ENCODE measurements at places on chromosomes 5 and 9.
A peak's percentile ranks its signal among the peaks of the same experiment; 100 is the strongest.

DNA sequence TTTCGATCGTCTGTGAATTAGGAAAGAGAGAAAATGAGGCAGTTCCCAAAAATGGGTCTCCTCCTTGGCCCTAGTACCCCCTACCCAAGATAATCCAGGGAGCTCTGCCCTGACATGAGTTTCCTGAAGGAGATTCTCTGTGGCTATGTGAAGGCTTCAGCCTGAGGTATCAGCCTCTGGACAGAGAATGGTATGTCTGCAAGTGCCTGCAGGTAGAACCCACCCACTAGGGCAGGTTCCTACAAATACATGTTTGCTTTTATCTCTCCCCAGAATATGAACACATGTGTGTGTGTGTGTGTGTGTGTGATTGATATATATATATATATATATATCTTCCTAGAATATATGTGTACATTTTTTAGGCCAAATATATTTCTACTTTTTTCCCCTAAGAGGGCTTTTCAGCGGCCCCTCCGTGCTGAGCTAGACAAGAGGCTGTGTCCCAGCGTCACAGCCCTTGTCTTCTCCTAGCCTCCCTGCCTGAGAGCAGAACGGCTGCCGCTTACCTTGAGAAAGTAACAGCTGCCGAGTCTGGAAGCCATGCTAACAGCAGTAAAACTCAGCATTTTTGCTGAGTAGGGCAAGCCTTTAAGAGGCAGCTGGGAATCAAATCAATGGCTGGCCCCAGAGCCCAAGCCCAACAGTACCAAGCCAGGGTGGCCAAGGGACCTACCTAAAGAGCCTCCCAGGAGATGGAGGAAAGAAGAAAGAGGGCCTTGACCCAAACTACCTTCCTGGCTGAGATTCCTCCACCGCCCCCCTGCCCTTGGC lies 2.1 kb downstream of the BRINP1 start:
- DNase-seq, result no peak

- no peak for DNase-seq
Measured at GRCh38 chr9:98971168-98971914, 27.6 kb downstream of the COL15A1 start.

DNA sequence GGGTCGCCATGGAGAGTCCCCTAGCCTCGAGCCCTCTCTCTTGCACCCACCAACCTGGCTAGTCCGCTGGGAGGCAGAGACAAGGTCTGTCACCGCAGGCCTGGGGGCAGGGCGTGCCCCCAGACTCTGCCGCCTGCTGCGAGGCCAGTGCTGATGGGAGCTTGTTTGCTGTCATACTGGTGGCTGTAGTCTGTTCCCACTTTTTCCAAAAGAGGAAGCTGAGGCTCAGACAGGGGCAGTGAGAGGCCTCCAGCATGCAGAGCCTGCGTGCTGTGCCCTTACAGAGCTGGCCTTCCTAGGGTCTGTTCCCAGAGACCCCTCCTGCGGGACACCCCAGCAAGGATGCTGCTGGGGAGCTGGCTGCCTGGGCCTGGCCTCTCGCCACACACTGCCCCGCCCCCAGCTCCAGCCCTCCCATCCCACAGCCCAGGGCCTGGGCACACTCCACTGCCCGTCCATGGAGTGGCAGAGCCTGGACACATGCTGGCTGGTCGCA lies 21.0 kb upstream of the SUSD3 start:
- DNase-seq, result no peak

- no peak for DNase-seq
Measured at GRCh38 chr9:70003901-70004714, 39.5 kb upstream of the MAMDC2 start.

- DNase-seq, result no peak
Measured at GRCh38 chr5:38718771-38719391, 126.9 kb upstream of the OSMR start.

- no peak for DNase-seq
Measured at GRCh38 chr5:142644640-142645361, 41.1 kb downstream of the FGF1 start.

DNA sequence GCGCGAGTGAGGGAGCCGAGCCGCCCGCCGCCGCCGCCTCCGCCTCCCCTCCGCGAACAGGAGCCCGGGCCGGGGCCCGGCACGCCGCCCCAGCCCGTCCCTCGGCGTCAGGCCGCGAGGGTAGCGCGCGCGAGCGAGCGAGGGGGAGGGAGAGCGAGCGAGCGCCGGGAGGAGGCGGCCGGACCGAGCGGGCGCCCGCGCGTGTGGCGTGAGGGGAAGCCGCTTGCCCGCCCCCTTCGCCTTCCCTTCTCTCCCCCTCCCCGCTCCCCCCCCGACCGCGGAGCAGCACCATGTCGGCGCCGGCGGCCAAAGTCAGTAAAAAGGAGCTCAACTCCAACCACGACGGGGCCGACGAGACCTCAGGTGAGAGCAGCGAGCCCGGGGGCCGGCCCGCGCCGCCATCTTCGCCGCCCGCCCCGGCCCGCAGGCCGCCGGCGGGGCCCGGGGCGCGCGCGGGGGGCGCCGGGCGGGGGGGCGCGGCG lies 312 bp downstream of the SET start:
- DNase-seq, result peak; percentile 35

- no peak for DNase-seq
Measured at GRCh38 chr5:14675865-14676300, 11.4 kb downstream of the OTULIN start.

- no peak for DNase-seq
Measured at GRCh38 chr9:92618633-92619225, 51.2 kb downstream of the IPPK start.

- DNase-seq, result peak; percentile 51
Measured at GRCh38 chr9:38417003-38417945, 7.0 kb downstream of the IGFBPL1 start.

- no peak for DNase-seq
Measured at GRCh38 chr9:82234160-82234943, 245.8 kb downstream of the SPATA31D1 start.

- DNase-seq, result no peak
Measured at GRCh38 chr9:33439731-33440130, 7.7 kb downstream of the AQP3 start.

GRCh38 chr9:113511856-113512761 lies 48.6 kb downstream of the RGS3 start:
- DNase-seq, result peak; percentile 62

DNA sequence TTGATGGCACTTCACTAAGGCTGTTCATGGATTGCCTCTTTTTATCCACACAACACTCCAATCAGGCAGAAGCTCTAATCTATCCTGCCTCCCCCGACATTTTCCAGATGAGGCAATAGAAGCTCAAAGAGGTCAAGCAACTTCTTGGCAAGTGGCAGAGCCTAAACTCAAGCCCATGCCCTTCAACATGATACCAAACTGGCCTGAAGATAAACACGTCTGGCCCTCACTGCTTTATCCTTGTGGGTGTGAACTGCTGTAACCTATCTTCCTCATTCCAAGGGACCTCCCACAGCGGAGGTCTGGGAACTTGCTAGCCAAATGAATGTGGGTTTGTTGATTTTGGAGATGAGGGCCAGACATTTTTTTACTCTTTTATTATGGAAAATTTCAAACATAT lies 9.5 kb downstream of the SLC35A4 start:
- no peak for DNase-seq

- DNase-seq, result no peak
Measured at GRCh38 chr5:56671571-56671970, 143.8 kb upstream of the MAP3K1 start.

DNA sequence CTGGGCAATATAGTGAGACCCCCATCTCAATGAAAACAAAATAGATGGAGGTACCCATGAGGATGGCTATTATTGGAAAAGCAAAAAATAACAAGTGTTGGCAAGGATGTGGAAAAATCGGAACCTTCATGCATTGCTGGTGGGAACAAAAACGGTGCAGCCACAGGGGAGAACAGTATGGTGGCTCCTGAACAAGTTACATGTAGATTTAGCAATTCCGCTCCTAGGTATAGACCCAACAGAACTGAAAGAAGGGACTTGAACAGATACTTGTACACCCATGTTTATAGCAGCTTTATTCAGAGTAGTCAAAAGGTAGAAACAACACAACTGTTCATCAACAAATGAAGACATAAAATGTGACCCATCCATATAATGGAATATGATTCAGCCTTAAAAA lies 43.0 kb downstream of the NTNG2 start:
- no peak for DNase-seq

DNA sequence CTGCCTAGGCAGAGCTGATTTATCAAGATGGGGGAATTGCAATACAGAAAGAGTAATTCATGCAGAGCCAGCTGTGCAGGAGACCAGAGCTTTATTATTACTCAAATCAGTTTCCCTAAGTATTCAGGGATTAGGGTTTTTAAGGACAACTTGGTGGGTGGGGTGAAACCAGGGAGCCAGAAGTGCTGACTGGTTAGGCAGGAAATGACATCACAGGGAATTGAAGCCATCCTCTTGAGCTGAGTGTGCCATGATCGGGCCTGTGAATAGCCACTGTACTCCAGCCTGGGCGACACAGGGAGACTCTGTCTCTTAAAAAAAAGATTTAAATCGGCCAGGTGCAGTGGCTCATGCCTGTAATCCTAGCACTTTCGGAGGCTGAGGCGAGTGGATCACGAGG lies 45.3 kb upstream of the CDK5RAP2 start:
- no peak for DNase-seq

DNA sequence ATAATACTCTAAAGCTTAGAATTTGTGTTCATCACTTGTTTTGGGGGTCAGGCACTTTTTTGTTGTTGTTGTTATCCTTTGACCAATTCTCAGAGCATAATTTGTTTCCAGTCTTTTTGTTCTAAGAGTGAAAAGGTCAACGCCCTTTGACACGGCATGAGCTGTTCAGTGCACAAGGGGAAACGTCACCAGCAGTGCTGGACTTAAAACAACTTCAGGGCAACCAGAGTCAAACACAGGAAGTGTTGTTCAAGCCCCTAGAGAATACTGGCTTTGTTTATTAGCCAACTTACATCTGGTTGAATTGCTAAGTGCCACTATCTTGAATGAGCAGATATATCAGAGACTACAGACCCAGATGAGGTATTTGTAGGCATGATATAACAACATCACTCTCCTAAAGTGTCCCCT lies 368.9 kb downstream of the TMEM161B start:
- no peak for DNase-seq

- DNase-seq, result no peak
Measured at GRCh38 chr9:17116400-17116837, 18.4 kb upstream of the CNTLN start.

DNA sequence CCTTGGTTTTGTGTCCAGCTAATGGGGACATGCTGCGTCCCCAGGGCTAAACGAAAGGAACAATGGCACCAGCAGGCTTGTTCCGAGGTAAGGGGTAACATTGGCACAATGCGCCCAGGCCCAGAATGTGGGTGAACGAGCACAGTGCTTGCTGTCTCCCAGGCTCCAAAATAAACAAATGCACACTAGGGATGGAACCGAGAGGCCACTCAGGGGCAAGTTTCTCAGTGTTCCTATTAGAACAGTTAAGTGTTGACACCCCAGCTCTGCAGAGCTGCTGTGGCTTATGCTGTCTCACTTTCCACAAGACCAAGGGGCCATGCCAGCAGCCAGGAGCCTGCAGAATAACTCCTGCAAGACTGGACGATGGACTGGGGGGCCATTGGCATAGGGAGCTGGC lies 492.4 kb downstream of the GADD45G start:
- DNase-seq, result no peak

DNA sequence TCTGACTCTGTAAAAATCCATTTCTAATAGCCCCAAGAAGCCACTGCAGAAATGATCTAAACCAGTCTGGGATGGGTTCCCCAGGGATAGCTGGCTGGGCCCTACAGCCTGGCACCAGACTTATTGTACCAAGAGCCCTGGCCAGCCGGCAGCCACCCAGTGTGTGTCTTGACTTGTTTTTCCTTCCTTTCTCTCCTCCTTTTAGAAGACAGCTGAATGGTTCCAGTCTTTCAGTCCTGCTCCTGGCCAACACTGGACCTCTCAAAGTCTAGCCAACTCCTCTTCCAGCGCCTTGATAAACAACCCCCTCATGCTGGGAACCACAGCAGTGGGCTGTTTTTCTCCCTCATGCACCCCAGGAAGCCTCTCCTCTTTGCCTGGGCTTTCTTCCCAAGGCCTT lies 34.1 kb downstream of the ATOX1 start:
- no peak for DNase-seq

GRCh38 chr5:8701251-8701650 lies 832.3 kb downstream of the MTRR start:
- DNase-seq, result no peak

DNA sequence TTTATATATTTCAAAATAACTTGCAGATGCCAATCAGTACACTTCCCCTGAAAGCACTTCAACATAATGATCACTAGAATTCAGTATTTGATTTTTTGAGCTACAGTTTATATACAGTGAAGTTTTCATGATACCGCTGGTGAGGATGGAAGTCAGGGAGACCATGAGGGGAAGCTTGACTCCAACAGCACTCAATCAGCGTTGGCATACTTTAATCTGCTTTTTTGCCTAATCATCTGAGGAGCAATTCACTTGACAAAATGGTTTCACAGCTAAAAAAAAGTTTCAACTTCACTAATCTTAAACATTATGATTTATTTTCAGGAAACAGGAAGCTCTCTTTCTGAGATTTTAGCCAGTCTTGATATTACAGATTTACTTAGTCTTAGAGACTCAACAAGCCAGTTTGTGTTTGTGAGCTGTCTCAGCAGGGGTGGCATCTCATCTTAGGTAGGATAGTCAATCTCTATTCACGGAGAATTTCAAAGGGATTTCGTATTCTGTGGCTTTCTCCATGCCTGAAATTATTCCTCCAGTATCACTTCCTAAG lies 111.4 kb upstream of the ARRDC3 start:
- DNase-seq, result no peak

DNA sequence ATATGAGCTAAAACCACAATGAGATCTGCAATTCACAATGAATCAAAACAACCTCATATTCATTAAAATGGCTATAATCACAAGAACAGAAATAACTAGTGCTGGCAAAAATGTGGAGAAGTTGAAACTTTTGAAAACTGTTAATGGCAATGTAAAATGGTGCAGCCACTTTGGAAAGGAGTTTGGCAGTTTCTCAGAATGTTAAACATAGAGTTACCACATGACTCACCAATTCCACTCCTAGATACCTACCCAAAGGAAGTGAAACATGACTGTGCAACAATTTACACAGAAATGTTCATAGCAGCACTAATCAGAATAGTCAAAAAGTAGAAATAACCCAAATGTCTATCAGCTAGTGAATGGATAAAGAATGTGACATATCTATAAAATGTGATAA lies 862.2 kb downstream of the DTWD2 start:
- no peak for DNase-seq

- no peak for DNase-seq
Measured at GRCh38 chr9:21634951-21635350, 152.8 kb upstream of the IFNE start.

All from stimulated activated CD4-positive, alpha-beta T cell treated with anti-CD3 and anti-CD28 coated beads, Interleukin-2, amount 100 ng/mL, for 48 hours (primary cell).